ENCODE measurements at places on chromosomes 16 and 17.
A peak's percentile ranks its signal among the peaks of the same experiment; 100 is the strongest.

- no peak for DNase-seq
Observed at GRCh38 chr16:82523815-82524214, 103.0 kb upstream of the CDH13 start.

DNA sequence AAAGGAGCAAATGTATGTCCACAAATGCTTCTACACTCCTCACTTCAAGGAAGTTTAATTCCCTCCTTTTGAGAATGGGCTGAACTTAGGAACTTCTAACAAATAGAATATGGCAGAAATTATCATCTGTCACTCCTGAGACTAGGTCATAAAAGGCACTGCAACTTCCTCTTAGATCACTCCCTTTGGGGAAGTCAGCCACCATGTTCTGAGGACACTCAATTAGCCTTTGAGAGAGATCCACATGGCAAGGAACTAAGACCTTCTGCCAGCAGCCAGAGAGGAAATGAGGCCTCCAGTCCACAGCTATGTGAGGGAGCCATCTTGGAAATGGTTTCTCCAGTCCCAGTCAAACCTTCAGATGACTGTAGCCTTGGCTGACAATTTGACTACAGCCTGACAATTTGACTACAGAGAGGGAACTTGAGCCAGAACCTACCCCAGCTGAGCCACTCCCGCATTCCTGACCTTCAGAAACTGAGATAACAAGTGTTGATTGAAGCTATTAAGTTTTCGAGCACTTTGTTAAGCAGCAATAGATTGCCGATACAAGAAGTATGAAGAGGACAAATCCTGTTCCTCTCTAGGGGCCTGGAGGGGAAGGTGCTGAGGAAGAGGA lies 113.4 kb upstream of the SEC14L1 start:
- DNase-seq = no peak

GRCh38 chr16:12802661-12803060 lies 1.0 kb downstream of the CPPED1 start:
- peak; percentile 39 for DNase-seq

- no peak for DNase-seq
Observed at GRCh38 chr16:88816736-88817535, 5.2 kb upstream of the APRT start.

DNA sequence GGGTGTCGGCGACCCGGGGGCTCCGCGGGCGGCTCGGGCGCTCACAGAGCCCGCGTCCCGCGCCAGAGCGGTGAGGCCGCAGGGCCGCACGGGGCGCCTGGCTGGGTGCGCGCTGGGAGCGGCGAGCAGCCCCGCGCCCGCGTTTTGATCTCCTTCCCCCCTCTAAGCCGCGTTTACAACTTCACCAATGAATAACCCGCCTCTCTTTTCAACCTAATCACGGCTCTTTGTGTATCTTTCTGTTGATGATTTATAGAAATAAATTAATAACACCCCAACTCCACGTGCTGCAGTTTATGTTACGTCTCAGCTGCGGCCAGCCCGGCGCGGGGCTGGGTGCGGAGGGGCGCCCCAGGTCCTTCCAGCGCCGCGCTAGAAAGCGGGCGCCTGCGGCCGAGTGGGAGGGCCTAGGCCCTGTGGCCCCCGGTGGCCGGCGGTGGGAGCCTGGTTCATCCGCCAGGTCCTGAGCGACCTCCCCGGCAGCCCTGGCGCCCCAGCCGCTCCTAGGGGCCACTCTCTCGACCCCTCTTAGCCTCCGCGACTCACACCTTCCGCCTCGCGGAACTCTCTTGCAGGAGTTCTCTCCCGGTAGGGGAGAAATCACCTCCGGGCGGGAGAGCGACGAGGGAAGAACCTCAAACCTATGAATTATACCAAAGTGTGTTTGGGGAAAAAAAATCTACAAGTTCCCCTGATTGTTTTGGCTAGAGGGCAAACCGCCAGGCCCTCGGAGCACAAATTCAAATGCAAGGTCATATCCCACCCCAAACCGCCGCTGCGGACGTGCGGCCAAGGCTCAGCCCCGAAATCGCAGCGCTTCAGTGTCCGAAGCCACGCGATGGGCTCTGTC lies 1.9 kb downstream of the HNF1B start:
- peak; percentile 45 for DNase-seq

GRCh38 chr16:87966685-87967185 lies 15.5 kb downstream of the BANP start:
- DNase-seq = no peak

GRCh38 chr17:38701504-38702165 lies 3.4 kb upstream of the MLLT6 start:
- peak; percentile 80 for DNase-seq

GRCh38 chr17:21169496-21169895 lies 42.7 kb downstream of the DHRS7B start:
- DNase-seq = no peak

GRCh38 chr16:69607674-69608073 lies 41.9 kb downstream of the NFAT5 start:
- DNase-seq = no peak

All from erythroblast (primary cell).